ENCODE measurements at places on chromosomes 5 and 9. TPM values are rescaled to one million over a fixed set of nuclear protein-coding genes. Genes with fewer than 3 reads are reported as not detected.

FBXO10 gene
- total RNA-seq, result 18.2 TPM

- ATAC-seq, result peak; percentile 77
Measured at GRCh38 chr9:127568971-127569885, 42.8 kb upstream of the STXBP1 start.

GRCh38 chr5:132458651-132459030 lies 31.9 kb downstream of the IRF1 start:
- ATAC-seq, result no peak

DNA sequence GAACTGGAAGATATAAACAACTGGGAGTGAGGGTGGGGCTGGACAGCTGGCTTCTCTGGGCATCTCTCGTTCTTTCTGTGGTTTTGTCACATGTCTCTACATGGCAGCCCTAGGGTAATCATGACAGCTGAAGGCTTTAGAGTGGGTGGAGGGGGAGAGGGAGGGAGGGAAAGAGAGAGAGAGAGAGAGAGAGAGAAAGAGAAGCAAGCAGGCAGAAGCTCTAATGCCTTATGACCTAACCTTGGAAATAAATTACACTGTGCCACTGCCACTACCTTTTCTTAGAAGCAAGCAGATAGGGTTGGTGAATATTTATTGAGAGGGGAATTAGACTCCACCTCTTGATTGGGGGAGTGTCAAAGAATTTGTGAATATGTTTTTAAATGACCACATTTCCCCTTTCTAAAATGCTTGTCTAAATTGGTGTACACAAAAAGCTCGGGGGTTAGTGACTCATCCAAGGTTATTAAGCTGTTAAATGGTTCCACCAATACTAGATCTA lies 2.6 kb upstream of the DAPK1 start:
- ATAC-seq, result peak; percentile 6

GRCh38 chr9:129183495-129184218 lies 5.6 kb upstream of the IER5L start:
- peak; percentile 77 for ATAC-seq

DNA sequence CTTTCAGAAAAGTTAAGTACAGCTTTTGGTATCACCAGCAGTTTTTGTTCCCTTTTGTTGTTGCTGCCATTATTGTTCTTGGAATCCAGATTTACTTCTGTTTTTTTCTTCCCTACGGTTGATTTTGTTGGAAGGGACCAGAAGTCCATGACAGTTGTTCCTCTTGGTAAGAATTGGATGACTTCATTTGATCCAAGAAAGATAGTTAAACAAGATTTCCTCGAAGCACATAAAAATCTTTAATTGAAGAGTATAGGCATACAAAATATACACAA lies 65.4 kb downstream of the CDC42SE2 start:
- ATAC-seq, result no peak

STK10 gene
- total RNA-seq, result 3.7 TPM

GRCh38 chr9:96193236-96193755 lies 108.7 kb downstream of the HSD17B3 start:
- ATAC-seq, result peak; percentile 53

TAF11L12 gene
- not detected for total RNA-seq

DNA sequence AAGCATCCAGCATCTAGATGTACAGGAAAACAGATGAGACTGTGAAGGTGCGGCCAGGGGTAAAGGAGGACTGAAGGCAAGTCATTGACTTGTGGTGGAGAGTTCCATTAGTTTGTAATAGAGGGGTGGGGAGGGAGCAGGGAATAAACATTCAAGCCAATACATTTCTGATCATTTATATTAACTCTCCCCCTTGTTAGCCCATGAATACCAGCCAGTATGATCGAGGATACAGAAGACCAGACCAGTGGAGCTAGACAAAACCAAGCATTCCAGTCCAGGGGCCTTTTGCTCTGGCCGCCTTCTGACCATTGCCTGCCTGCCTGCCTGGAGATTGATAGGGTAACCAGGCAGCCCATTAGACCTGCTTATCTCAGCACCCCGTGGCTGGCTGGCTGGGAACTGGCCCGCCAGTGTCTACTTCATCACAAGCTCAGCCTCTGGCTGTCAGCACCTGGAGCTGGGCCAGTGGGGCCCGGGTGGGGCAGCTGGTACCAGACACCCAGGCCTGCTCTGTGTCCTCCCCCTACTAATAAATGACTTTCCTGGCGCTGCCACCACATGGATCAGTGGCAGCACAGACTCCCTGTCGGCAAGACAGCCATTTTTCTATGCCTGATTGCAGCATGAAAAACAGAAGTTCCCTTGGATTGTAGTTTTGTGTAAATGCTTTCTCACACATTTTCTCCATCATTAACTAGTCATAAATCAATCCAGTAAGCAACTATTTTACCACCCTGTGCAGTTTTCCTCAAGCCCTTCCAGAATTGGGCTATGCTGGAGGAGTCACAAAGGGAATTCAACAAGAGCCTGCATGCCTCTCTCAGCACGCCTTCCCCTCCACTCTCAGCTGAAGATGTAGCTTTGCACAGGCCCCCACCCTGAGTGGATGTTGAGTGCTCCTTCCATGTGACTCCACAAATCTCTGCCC lies 181.3 kb downstream of the SNCAIP start:
- peak; percentile 56 for ATAC-seq

OLFML2A gene
- total RNA-seq, result 0.75 TPM

DNA sequence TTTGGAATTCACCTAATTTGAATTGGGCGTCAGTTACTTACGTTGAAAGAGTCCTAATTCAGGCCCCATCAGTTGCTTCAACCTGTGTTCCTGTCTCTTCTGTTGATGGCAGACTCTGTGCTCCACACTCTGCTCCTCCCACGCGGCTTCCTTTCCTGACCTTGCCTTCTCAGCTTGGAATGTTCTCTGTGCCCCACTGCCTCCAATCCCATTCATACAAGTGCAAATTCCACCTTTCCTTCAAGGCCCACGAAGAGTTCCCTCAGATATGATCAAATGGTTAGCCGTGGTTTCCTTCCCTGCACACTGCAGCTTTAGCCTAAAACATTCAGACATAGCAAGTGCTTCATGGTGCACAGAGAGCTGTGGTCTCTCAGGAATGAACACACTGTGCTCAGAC lies 65.7 kb downstream of the SREK1 start:
- no peak for ATAC-seq

SLC36A2 gene
- total RNA-seq, result not detected

- peak; percentile 53 for ATAC-seq
Measured at GRCh38 chr9:126298063-126298801, 28.4 kb upstream of the MVB12B start.

DNA sequence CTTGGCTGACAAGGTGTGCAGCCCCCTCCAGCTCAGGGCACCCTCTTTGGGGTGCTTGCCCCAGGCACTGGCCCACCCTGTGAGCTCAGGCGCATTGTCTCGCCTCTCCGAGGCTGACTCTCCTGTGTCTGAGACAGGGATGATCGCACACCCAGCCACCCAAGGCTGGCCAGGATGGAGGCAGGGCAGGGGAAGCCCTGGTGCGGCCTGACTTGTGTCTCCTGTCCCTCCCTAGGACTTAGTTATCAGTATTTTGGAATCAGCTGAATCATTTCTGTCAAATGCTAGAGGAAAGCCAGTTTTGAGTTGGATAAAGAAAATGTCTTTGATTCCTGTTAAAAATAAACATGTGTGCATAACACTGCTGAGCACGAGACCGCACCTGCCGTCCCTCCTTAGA lies 2.5 kb upstream of the DBH start:
- ATAC-seq, result peak; percentile 24

DNA sequence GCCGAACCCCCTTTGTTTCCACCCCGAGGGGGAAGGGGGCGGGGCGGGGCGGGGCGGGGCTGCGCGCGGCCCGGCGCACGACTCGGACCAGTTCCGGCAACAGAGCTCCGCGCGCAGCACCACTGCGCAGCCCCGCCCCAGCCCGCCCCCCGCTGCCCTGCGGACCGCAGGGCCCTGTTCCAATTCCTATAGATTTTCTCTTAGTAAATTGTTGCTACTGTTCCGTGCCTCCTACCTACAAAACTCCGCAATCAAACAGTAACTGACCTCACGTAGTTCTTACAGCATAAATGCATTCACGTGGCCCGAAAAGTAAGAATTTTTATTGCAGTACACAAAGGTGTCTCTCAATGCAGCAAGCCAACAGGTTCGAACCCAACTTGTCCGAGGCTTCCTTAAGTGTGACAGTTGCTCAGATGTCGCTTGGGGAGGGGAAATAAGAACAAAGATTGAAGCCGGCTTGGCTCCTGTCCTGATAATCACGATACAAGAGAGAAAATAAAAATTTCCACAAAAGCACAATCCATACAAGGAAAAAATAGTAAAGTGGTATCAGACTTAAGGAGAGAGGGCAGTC lies 1.2 kb upstream of the RNF38 start:
- peak; percentile 77 for ATAC-seq

DNA sequence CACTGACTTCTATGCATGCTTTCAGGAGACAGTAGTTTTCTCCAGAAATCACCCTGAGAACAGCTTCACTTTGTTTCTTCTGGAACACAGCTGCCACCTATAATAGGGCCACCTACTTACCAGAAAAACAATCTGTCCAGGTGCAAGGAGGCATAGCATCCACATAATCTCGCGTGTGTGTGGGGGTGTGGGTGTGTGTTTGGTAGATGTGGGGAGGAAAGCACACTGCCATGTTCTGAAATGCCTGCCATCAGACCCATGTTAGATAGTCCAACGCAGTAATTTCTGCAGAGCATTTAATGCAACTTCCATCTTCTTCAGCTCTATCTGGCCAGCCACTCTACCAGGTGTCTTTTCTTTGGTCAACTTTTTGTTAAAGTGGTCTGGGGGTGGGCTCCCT lies 102.9 kb downstream of the ACER2 start:
- ATAC-seq, result no peak

MFAP3 gene
- total RNA-seq, result 55.0 TPM

DNA sequence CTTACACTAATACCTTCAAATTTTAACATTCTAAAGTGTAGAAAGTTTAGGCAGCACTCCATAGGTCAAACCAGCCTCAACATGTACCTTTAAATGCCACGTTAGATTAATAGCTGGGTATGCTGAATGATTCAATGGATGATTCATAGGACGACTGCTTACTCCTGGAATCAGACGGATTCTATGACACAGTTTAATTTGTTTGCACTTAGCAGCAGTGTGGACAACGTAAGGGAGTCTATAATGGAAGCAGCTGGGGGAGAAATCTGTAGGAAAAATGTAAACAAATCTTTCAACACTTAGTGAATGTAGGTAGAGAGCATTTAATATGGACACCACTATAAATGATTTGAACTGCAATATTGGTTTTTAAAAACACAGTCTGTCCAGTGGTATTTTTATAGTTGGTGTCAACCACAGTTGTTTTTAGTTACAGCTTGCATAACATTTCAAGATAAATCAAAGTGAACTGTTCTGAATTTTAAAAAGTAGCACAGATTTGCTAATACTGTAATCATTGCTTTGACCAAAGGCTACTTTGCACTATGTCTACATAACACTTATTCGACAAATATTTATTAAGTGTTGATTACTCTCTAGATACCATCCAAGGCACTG lies 701.5 kb upstream of the MEF2C start:
- ATAC-seq, result no peak

- peak; percentile 23 for ATAC-seq
Measured at GRCh38 chr5:7869474-7870136, 657 bp downstream of the MTRR start.

- ATAC-seq, result peak; percentile 60
Measured at GRCh38 chr5:39217365-39218281, 1.7 kb downstream of the FYB1 start.

GRCh38 chr9:98854266-98854665 lies 46.8 kb downstream of the GALNT12 start:
- no peak for ATAC-seq

TMEM174 gene
- total RNA-seq, result 0.33 TPM

PGM5 gene
- total RNA-seq, result 1.4 TPM

DNA sequence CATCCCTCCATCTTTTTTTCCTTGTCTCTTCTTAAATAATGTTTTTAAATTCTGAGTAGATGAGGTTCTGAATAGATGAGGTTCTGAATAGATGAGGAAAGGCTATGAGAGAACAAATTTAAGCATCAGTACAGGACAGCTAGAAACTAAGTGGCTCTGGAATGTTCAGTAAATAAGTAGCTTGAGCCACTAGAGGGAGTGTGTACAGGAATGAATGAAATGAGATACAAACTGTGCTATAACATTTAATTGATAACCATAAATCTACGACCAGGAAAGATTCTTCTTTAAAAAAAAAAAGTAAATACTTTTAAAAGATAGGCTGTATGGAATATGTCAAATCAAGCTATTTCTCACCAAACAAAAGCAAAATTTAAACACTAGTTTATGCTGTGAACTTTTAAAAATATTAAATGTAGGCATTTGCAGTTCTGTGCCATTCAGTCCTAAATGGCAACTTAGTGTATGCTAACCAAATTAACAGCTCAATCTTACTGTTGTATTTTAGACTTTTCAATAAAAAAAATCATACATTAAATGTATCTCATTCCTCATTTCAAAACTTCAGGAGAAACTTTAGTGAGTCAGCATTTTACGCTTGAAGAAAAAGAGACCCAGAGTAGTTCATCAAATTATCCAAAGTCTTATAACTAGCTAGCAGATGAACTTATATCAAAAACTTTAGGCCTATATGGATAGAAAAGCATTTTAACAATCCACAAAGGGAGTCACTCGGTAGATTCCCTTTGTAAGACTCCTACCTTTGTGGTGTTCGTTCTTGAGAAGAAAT lies 70.4 kb upstream of the SNX2 start:
- ATAC-seq, result no peak

HDHD3 gene
- total RNA-seq, result 7.5 TPM

DNA sequence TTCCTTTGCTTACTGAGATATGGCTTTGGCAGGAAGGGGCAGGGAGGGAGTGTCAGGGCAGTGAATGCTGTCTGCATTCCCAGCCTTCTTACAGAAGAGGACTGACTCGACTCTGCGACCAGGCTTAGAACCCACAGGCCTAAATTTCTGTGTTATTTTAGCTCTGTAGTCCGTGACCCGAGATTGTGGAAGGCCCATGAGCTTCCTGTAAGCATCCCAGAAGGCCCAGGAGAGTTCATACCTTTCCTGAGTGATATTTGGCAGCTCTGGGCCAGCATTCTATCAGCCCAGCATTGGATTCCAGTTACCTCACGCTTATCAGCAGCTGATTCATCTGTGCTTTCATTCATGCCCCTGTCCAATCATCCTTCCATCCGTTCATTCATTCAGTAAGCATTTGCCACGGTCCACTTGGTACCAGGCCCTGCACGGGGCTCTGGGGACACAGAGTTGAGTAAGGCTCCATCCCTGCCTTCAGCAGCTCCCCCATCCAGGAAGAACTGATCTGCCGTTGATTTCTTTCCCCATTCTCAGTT lies 28.2 kb upstream of the RPL26L1 start:
- peak; percentile 50 for ATAC-seq

GRCh38 chr5:15367489-15367888 lies 132.5 kb upstream of the FBXL7 start:
- no peak for ATAC-seq

All from motor neuron (in vitro differentiated cells).